ENCODE measurements at places on chromosomes 2 and 18.

DNA sequence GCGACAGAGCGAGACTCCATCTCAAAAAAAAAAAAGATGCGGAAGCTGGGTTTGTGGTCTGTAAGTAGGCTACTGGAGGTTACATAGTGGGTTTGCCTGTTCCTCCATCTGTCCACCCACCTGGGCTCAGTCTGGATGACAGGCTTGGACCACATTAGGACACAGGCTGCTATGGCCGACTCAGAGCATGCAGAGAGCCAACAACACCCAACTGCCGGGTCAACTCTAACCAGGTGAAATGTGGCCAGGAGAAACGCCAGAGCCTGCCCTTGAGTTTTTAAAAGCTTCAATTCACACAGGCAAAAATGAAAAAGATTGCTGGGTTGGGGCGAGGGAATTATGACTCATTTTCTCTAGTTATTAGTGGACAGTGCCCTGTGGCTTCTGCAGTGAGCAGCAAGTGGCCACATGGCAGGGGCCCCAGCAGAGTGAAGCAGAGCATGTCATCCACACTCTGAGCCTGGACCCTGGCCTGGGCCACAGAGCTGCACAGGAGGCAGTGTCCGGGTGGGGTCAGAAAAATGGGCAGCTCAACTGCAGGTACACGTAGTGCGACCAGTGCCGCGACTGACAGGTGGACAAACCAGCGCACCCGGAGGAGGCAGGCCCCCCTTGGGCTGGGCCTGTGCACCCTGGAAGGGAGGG is 67.4 kb downstream of the BIN1 start:
- H3K27ac ChIP-seq = no peak overlapping the region
- H3K27me3 ChIP-seq = no peaks in the 10 kb centered on the region
- no peak overlapping the region for H3K4me3 ChIP-seq
- no peaks in the 10 kb centered on the region for H3K36me3 ChIP-seq
- H3K4me1 ChIP-seq = no peaks in the 10 kb centered on the region

DNA sequence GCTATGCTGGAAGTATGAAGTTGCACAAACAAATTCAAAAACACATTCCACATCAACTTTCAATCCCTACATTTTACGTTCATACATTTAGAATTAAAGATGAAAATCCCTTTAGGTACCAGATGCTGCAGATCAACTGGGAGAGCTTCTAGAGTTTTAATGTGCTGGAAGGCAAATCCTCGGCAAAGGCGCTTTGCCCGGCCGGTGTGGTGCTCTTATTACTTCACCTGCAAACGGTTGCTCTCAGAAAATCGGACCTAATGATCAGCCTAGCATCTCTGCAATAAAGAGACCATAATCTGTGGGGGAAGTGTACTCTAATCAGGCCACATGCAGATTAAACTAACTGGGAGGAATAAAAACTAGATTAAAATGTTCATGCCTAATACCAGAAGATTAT is 513.8 kb downstream of the ZEB2 start:
- no peak overlapping the region for H3K27ac ChIP-seq
- H3K4me1 ChIP-seq = no peaks in the 10 kb centered on the region
- H3K4me3 ChIP-seq = no peak overlapping the region
- no peak for DNase-seq
- no peaks in the 10 kb centered on the region for H3K36me3 ChIP-seq

- no peak overlapping the region for H3K4me3 ChIP-seq
- no peak overlapping the region for H3K27ac ChIP-seq
- no peaks in the 10 kb centered on the region for H3K27me3 ChIP-seq
- no peaks in the 10 kb centered on the region for H3K36me3 ChIP-seq
- no peak for DNase-seq
These were observed 22.2 kb downstream of the PDIA6 start for GRCh38 chr2:10790228-10790973.

GRCh38 chr2:55003706-55004639 is 46.3 kb downstream of the RTN4 start:
- DNase-seq = no peak
- no peak overlapping the region for H3K4me3 ChIP-seq
- H3K4me1 ChIP-seq = no peaks in the 10 kb centered on the region
- H3K27ac ChIP-seq = no peak overlapping the region
- H3K27me3 ChIP-seq = no peaks in the 10 kb centered on the region

- DNase-seq = no peak
- no peaks in the 10 kb centered on the region for H3K4me1 ChIP-seq
- H3K4me3 ChIP-seq = no peak overlapping the region
- no peaks in the 10 kb centered on the region for H3K27me3 ChIP-seq
- no peaks in the 10 kb centered on the region for H3K36me3 ChIP-seq
These were observed 323.1 kb downstream of the TMX3 start for GRCh38 chr18:68391801-68392200.
